ENCODE measurements at places on chromosomes 7 and 10. TPM values are rescaled to one million over a fixed set of nuclear protein-coding genes. Genes with fewer than 3 reads are reported as not detected.

The PRSS37 gene
- not detected for total RNA-seq

DNA sequence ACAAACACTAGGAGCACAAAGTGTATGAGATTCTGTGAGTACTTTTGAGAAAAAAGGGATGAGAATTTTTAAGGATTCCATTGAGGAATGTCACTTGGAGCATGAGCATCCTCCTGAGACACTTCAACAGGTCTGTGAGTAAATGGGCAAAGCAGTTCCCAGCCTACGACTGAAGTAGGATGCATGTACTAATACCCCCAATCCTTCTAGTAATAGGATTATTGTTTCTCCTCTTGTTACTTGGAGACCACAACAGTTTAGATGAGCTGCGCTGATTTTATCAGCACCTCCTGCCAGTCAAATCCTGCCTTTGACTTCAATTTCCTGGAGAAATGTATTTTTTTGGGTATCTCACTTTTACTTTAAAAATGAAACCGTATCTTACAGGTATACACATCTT, 820 bp downstream of the BBS9 start:
- H3K4me3 ChIP-seq = peak overlapping the region; percentile 62
- H3K36me3 ChIP-seq = no peaks in the 10 kb centered on the region
- DNase-seq = peak; percentile 36
- no peaks in the 10 kb centered on the region for H3K27me3 ChIP-seq

DNA sequence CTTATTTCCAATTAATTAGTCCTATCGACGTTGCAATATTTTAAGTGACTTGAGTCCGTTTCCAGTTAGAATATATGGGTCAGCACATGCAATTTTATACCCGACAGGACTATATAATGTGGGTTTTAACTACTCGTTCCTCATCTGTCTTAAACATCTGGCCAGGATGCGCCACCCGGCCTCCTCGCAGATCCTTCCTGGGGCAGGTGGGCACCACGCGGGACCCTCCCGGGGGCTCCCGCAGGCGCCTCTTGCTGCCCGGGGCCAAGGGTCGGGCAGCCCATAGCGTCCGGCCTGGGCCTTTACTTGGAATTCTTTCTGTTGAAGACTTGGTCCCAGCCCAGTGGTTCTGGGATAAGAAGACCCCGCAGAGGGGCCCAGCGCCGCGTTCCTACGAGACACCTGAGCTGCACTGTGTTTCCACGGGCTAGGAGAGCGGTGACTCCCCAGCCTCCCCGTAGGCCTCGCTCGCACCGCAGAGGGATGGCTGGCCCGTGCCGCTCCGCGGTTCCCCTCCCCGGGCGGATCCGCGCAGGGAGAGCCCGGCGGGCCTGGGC, 10.1 kb upstream of the MNX1 start:
- no peak overlapping the region for H3K4me3 ChIP-seq
- H3K27me3 ChIP-seq = peaks cover 49% of the 10 kb centered on the region
- no peaks in the 10 kb centered on the region for H3K36me3 ChIP-seq
- H3K27ac ChIP-seq = no peak overlapping the region
- no peak for DNase-seq

DNA sequence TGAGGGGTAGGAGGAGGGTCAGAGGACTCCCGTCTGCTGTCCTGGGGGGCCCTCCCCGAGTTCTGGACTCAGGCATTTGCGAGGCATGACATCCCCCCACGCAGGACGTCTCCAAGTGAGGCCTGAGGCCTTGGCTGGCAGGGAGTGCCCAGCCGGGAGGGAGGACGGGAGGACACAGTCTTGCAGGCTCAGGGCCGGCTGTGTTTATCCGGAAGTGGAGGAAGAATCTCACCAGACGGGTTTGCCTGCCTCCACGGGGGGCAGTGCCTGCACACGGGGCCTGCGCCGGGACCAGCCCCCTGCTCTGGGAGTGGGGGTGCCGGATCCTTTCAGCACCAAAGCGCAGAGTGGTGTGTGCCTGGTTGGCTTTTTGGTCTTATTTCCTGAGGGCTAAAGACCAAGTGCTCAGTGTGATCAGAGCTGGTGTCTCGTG, 10.9 kb downstream of the PWWP2B start:
- H3K27ac ChIP-seq = peak overlapping the region; percentile 49
- no peak for DNase-seq
- no peaks in the 10 kb centered on the region for H3K27me3 ChIP-seq
- peak overlapping the region; percentile 16 for H3K4me3 ChIP-seq
- peaks cover 46% of the 10 kb centered on the region for H3K4me1 ChIP-seq

- DNase-seq = no peak
- H3K4me1 ChIP-seq = no peaks in the 10 kb centered on the region
- no peaks in the 10 kb centered on the region for H3K27me3 ChIP-seq
- H3K36me3 ChIP-seq = peaks cover 19% of the 10 kb centered on the region
- no peak overlapping the region for H3K4me3 ChIP-seq
Measured at GRCh38 chr10:74994854-74995253, 116.6 kb upstream of the SAMD8 start.

DNA sequence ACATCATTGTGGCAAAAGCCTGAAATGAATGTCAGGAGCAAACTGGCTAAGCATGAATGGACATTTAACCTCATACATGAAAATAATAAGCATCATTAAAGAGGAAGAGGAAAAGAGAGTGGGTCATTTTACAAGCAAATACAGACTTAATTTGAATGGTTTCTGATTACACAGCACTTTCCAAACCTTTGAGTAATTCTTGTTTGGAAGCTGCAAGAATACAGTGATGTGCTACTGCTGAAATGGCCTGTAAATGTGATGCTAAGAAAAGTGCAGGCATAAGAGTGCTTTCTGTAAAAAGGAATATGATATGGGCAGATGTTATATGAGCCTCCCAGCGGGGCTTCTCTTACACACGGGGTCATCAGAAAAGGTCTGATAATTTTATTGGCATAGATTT, 30.2 kb downstream of the TAS2R16 start:
- no peaks in the 10 kb centered on the region for H3K4me1 ChIP-seq
- no peak overlapping the region for H3K27ac ChIP-seq
- H3K4me3 ChIP-seq = no peak overlapping the region
- no peaks in the 10 kb centered on the region for H3K36me3 ChIP-seq
- H3K27me3 ChIP-seq = no peaks in the 10 kb centered on the region
- no peak for DNase-seq

DNA sequence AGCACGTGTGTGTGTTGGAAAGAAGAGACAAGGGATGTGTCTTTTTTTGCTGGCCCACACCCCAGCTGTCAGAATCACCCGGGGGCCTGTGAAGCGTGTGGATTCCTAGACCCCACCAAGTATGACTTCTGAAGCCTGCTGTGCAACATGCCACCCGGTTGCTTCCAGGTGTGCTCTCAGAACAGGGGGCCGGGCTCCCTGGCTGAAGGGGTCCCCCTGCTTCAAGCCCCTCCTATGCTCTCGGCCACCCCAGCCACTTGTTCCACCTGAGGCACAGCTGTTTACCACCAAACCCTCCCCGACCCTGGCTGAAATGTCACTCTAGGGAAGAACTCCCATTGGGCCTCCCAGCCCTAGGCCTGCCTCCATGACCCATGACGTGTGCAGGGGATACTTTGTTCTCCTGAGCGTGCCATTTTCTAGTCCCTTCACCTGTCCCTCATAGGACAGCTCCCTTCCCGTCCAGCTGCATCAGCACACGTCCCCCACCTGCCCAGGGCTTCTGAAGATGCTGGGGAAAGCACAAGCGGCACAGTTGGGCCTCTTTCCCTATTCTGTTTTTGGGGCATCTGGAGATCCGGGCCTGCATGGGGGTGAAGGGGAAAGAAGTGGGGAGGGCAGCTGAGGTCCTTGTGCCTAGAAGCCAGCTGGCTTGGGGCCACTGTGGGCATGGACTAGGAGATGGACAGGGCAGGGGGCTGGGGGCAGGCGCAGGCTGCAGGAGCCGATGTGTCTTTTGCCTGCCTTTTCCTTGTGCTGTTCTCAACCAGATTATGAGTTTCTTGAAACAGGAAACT, 33.3 kb downstream of the CRHR2 start:
- DNase-seq = no peak
- H3K4me1 ChIP-seq = no peaks in the 10 kb centered on the region
- H3K27me3 ChIP-seq = no peaks in the 10 kb centered on the region
- H3K4me3 ChIP-seq = no peak overlapping the region
- H3K36me3 ChIP-seq = no peaks in the 10 kb centered on the region

DNA sequence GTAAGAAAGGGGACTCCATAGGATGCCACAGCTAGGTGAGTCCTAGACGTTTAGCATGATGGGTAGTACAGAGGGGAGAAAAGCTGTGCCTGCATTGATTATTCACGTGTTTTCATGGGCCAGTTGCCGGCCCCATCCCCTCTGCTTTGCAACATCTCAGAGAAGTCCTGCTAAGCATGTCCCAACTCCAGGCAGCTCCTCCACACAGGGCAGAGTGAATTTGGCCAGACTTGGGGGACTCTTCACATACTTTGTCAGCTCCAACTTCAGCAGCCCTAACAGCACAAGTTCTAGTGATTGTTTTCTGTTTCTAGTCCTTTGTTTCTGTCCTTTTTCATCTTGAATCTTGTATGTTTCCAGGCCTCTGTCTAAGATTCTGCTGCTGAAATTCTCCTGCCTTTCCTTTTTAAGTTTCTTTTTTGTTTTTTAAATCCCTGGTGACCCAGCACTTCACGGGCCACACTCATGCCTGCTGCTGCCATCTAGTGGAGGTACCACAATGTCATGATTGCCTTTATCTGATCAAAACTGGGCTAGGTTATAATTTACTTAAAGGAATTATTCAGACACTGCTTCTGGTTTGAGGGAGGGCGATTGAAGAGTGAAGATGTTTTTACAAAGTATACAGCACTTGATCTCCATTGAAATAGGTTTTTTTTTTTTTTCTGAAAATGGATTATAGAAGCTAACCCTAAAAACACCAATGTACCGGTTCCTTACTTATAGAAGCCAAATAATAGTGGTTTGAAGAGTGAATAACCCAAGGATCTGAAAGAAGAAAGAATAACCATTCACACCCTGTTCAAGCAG, 276.9 kb downstream of the CSTF2T start:
- no peak overlapping the region for H3K4me3 ChIP-seq
- H3K4me1 ChIP-seq = no peaks in the 10 kb centered on the region
- peak; percentile 29 for DNase-seq
- no peaks in the 10 kb centered on the region for H3K36me3 ChIP-seq
- H3K27ac ChIP-seq = no peak overlapping the region
